ENCODE measurements at places on chromosomes 3 and 15.

GRCh38 chr3:121895121-121895520 lies 920 bp downstream of the SLC15A2 start:
- no peak for DNase-seq

GRCh38 chr3:59573911-59574310 lies 524.1 kb upstream of the CFAP20DC start:
- DNase-seq = no peak

GRCh38 chr3:16927485-16927884 lies 42.7 kb downstream of the PLCL2 start:
- no peak for DNase-seq

DNA sequence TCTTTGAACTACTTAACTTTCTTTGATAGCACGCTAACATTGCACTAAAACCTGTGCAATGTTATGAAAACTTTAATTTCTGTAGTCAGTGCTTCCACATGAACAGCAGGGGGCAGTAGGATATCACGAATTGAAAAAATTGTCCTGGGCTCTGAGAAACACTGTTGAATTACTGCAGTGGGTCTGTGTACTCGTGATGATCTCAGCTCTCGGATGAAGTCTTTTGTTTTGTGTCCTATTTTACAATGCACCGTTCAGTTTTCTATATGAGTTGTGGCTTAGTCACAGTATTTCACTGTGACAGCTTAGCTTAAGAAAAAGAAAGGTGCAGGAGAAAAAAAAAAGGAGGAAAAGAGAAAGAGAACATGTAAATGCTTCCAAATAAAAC lies 141.3 kb upstream of the CCDC54 start:
- DNase-seq = peak; percentile 25

GRCh38 chr3:143672396-143673165 lies 175.7 kb downstream of the SLC9A9 start:
- no peak for DNase-seq

DNA sequence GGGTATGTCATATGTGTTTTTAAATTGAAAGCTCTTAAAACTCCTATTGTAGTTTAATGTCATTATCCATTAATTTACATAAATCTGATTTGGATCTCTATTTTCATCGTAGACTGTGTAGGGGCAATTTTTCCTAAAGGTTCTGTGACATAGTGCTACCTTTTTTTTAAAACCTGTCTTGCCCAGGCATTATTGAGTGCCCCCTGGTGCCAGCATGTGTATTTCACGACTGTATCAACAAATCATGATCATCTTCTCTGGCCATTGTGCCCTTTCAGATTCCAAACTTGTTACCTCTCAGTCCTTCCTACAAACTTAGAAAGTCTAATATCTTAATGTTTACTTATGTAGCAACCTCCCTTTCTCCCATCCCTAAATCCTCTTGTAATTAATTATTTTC lies 97.2 kb upstream of the FLNB start:
- no peak for DNase-seq

GRCh38 chr3:25454005-25454927 lies 26.2 kb downstream of the RARB start:
- DNase-seq = no peak

- DNase-seq = no peak
These were observed 41.3 kb upstream of the ZBED2 start for GRCh38 chr3:111636366-111636885.

- no peak for DNase-seq
These were observed 9.4 kb upstream of the LRRC34 start for GRCh38 chr3:169822091-169822490.

- no peak for DNase-seq
These were observed 30.0 kb downstream of the HMCES start for GRCh38 chr3:129308636-129309035.

DNA sequence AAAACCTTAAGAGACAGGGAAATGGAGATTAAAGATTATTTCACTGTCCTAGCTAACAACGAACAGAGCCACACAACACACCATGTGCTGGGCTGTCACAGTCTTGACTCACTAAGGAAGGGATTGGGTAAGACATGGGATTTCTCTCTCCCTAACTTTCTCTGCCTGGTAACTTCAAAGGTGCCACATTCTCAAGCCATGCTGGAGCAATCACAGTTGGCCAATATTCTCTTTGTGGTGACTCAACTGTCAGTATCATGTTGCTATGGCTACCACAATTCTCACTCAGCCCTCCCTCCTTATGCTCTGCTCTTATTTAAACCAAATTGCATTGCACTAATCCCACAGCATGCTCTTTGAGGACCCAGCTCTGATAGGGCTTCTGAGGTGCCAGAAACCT lies 74.0 kb downstream of the OXNAD1 start:
- DNase-seq = no peak

DNA sequence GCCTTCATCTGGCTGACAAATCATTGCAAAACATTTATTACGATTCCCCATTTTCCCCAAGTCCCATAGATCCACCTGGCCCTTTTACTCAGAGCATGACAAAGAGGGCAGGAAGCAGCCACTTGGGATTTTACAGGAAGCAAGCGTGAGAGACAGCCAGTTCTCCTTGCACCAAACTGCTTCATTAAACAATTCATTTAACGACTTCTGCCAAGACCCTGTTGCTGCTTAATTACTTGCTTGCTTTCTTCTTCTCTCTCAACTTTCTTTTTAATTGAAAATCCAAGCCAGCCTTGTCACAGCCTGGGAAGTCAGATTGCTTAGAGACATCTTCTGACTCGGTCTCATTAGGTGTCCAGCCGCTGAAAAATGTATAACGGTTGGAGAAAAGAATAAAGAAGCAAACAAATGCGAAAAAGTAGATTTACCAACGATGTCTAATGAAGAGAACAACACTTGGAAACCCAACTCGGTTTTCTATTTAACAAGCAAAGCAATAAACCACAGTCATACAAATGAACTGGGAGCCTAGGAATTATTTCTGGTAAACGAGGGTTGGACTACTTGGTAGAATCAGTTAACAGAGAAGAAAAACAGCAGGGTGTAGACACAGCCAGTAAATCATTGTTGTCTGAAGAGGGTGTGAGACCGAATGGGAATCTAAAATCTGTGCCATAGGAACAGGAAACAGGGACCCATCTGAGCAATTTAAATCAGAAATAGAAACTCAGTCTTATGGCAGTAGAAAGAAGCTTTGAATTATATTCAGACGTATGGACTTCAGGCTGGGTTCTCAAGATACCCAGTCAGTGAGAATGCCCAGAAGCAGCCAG lies 298.3 kb downstream of the LRRC3B start:
- no peak for DNase-seq

- DNase-seq = no peak
These were observed 7.7 kb downstream of the ITIH1 start for GRCh38 chr3:52784931-52785590.

GRCh38 chr3:14360123-14360881 lies 42.1 kb upstream of the SLC6A6 start:
- no peak for DNase-seq

DNA sequence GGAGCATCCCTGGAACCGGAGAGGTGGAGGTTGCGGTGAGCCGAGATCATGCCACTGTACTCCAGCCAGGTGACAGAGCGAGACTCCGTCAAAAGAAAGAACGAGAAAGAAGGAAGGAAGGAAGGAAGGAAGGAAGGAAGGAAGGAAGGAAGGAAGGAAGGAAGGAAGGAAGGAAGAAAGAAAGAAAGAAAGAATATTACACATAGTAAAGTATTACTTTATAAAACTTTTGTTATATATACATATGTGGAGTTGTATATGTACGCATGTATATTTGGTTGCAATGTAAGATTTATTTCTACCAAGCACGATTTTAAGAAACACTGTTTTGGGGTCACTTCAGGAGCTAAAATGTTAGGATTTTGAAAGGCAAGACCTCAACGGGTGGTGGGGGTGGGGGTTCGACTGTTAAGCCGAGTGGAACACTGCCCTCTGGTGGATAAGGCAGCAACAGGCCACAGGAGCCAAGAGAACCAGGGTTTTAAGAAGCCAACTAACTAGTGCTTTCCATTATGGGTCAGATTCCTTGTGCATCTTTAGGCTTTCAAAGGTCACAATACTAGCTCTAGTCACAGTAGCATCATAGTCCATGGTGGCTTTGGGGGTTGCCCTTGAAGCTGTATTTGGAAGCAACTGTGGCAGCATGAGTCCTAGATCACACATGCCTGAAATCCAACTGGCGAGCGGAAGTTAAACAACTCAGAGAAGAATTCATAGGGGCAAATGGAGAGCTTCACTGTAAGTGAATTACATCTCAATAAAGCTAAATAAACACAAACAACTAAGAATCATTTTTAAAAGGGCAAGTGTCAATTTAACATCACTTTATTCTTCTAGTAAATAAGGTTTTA lies 22.5 kb downstream of the GLB1 start:
- DNase-seq = peak; percentile 57

- DNase-seq = no peak
These were observed 12.8 kb downstream of the FOXL2 start for GRCh38 chr3:138933981-138934691.

GRCh38 chr3:188294823-188295487 lies 141.0 kb downstream of the LPP start:
- DNase-seq = no peak

- no peak for DNase-seq
These were observed 19.3 kb upstream of the NRROS start for GRCh38 chr3:196620161-196620604.

GRCh38 chr3:113055201-113055600 lies 64.4 kb downstream of the GTPBP8 start:
- DNase-seq = no peak

DNA sequence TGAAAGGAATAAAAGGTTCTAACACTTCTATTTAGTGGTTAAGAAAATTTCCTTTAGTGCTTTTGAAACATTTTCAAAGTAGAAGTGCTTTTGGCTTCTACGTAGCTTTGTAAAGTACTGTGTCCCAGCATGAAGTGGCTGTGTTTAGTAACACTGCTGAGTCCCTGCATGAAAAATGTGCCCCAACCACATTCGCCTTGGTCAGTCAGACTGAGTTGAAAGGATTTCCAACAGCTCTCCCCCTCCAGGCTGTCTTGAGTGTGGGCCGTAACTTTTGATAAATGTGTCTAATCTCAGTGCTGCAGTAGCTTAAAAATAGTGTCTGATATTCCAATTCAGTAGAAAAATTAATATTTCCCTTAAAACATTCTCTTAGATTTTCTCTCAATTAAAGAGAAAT lies 115.0 kb downstream of the NR1D2 start:
- DNase-seq = no peak

GRCh38 chr3:172046268-172046915 lies 7.0 kb downstream of the FNDC3B start:
- no peak for DNase-seq

- no peak for DNase-seq
These were observed 269.3 kb downstream of the TBL1XR1 start for GRCh38 chr3:176927706-176928581.

GRCh38 chr3:27125821-27126501 lies 243.2 kb downstream of the NEK10 start:
- DNase-seq = no peak

- DNase-seq = no peak
These were observed 11.9 kb downstream of the ANXA2 start for GRCh38 chr15:60385620-60386552.

DNA sequence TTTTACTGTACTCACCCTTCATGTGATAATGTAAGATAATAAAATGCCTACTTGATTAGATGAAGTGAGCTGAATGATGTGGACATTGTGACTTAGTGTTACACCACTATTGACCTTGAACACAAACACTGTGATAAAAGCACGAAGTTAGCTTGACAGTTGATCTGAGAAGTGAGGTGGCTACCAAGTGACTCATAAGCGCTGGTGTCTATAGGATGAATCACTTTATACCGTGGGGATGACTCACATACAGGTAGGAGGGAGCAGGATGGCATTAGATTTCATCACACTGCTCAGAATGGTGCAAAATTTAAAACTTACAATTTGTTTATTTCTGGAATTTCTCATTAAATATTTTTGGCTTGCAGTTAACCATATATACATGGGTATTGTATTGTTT lies 174.7 kb upstream of the CNTN3 start:
- DNase-seq = no peak

DNA sequence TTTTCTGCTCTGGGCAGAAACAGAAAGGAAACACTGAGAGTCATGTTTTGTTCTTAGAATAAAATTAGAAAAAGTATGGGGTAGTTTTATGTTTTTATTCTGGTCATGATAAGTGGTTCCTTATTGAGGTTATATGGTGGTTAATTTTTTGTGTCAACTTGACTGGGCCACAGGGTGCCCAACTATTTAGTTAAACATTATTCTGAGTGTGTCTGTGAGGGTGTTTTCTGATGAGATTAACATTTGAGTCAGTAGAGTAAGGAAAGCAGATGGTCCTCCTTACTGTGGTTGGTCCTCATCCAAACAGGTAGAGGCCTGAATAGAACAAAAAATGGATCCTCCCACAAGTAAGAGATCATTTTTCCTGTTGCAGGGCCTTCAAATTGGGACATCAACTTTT lies 98.9 kb downstream of the C3orf38 start:
- DNase-seq = no peak

DNA sequence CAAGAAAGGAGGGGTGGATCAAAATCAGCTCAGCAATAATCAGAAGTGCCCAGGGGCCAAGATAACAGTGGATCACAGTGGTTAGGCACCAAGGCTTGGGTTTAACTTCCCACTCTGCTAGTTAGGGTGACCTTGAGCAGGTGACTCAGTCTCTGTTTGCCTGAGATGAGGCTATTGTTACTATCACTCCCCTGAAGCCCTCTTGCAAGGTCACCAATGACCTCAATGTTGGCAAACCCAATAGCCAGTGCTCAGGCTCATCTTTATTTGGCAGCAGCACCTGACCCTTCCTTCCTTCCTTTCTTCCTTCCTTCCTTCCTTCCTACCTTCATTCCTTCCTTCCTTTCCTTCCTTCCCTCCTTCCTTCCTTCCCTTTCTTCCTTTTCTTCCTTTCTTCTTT lies 102.4 kb upstream of the HACD2 start:
- DNase-seq = no peak

- DNase-seq = no peak
These were observed 36.5 kb downstream of the PLXNA1 start for GRCh38 chr3:127019449-127019848.

DNA sequence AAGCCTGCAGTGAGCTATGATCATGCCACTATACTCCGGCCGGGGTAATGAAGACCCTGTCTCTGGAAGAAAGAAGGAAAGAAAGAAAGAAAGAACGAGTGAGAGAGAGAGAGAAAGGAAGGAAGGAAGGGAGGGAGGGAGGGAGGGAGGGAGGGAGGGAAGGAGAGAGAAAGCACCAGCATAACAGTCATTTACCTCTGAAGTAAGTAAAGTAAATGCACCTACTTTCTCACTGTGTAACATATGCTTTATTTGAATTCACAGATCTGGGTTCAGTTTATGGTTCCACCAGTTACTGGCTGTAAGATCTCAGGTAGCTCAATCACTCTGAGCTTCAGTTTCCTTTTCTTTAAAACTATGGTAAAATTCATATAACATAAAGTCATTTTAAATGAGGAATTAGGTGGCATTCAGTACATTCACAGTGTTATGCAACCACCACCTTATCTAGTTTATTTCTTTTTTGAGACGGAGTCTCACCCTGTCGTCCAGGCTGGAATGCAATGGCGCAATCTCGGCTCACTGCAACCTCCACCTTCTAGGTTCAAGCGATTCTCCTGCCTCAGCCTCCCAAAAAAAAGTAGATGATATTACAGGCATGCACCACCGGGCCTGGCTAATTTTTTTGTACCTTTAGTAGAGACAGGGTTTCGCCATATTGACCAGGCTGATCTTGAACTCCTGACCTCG lies 16.1 kb upstream of the RAD54L2 start:
- DNase-seq = no peak

- no peak for DNase-seq
These were observed 141.6 kb downstream of the EBLN2 start for GRCh38 chr3:73203101-73203500.

Measured in GM12891 (cell line).